ENCODE measurements at places on chromosomes 5 and 9.

DNA sequence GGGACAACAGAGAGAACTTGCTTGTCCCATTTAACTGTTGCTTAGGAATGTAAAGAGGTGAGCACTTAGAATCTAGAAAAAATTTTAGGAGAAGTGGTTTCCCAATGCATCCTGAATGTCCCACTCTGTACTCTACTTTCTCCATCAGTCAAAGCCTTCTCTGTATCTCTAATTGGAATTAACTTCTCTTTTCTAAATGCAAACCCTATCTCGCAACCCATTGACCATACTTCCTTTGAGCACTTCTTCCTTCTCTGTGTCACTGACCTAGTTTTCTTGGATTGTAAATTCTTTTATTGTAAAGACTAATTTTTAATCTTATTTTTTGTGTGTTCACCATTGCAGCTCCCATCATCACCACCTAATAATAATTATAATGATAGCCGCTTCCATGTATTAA is 33.3 kb downstream of the ADRB2 start:
- no peak for DNase-seq

DNA sequence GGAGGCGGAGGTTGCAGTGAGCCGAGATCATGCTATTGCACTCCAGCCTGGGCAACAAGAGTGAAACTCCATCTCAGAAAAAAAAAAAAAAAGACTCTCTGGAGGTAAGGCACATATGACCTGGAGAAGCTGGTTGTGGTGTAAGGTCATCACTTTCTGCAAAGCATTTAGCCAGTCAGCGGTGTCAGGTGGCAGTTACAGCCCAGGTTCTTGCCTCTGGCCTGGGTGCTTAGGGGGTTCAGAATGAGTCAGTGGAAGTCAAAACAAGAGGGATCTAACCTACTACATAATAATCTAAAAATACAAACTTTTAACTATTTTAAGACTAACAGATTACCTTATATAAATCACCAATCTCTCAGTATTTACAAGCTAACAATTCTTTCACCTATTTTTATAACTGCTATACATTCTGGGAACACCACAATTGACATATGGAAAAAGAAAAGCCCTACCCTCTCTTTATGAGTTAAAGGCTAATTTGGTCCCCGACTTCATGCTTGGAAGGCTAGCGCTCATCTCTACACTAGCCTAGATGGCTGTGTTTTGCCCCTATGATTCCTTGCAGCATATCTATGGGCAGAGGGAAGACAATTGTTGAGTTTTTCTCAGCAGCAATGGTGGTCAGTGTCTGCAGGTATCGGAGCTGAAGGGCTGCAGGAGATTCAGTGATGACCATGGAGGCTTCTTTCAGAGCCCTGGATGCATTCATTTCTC is 29.2 kb downstream of the STOM start:
- no peak for DNase-seq

DNA sequence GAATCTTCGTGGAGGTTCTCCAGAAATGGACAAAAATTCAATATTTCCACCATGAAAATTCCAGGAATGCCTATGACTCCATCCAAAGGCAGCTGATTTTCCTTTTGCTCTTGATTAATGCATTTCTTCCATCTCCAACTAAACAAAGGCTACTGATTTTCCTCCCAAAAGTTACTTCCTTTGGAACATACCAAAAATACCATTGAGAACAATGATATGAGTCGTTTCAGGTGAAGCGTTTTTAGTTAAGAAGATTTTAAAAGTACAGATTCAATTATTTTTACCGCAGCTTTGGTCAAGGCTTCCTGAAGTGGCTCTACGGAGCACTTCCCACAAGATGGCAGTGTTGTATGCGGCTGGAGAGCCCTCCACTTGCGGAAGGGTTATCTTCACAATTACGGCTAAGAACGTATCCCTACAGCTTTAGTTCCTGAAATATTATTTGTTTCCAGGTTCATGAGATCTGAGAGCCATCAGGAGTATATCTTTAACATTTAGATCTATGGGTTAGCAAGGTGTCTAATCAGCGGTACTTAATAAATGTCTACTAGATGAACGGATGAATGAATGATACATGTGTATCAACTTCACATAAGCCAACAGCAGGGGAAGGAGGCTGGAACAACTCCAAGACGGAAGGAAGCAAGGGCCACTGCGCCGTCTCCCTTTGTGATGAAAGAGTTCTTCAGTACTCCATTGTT is 35.9 kb upstream of the ARSB start:
- DNase-seq = no peak

DNA sequence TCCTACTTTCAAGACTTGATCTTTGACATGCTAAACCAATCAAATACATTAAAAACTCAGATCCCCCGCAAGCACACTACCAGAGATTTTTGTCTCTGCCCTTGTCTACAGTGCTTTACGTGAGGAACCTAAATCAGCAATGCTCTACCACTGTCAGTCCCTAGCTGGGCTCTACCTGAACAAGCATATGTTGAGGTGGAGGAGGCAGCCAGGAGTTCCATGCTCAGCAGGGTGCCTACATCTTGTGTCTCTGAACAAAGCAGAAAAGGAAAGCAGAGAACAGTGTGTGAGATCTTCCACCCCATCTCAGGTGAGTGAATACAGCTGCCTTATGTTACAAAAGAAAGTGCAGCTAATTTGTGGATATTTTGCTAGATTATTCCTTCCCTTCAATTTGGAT is 255.0 kb downstream of the NDUFS4 start:
- no peak for DNase-seq

DNA sequence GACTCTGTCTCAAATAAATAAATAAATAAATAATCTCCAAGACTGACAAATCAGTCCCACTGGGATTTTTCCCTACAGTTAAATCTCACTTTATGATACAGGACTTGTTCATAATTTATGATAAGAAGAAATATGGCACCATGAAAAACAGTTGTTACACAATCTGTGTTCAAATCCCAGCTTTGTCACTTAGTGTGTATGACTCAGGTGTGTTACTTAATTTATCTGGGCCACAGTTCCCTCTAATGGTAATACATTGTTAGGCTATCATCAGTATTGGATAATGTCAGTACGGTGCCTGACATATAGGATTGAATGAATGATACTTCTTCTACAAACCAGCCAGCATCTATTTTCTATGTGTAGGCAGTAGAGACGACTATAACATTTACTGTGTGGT is 23.1 kb downstream of the SLC36A3 start:
- DNase-seq = no peak

DNA sequence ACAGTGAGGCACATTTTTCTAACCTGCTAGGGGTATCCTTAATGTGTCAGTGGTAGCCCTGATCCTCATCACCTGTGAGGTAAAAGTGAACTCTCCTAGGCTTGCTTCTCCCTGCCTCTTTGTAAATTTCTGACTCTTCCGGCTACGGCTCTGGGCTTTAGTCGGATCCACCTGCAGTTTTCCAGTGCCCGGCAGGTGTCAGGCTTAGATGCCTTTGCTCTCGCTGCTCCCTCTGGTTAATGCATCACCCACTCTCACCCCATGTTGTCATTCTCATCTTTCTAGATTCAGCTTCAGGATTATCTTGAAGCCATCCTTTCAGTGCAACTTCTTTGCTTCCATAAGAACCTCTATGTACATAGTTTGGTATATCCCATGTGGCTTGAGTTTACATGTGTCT is 3.6 kb downstream of the CEP78 start:
- no peak for DNase-seq

DNA sequence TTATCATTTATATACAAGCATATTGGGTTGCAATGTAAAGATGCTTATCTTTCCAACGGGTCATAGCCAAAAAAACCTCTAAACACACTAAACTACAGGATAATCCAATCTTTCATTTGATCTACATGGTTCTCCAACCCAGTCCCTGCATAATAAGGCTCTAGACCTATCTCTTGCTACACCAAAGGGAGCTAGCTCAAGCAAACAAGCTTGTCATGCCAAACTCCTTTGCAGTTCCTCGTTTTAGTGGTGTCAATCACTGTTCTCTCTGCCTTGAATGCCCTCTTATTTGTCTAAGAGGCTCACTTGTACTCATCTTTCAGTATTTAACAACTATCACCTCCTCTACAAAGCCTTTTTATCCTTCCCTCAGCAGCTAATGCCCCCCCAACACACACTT is 5.6 kb downstream of the HOMER1 start:
- no peak for DNase-seq

DNA sequence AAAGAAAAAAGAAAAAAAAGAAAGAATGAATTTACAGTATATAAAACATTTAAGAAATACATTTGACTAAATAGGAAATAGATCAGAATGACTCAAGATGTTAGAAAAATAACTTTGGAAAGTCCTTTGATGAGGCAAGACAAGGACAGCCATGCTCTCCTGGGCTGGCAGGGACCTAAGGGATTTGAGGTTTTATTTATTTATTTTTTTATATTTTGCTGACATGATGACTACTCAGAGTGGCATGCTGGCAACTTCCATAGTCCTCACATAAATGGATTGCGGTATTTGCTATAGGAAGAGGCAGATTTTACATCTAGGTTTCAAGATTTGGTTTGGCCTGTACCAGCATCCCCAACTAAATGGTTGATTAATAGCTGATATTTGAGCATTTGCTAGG is 17.7 kb downstream of the SLC28A3 start:
- no peak for DNase-seq

GRCh38 chr5:141149812-141150211 is at the start of gene PCDHB6:
Gene PCDHB6, plus strand, starts transcription at chr5:141150057. Its CDS starts 201 bp downstream, at chr5:141150258.
- DNase-seq = no peak

GRCh38 chr9:128773049-128773448 is 1.3 kb upstream of the ZER1 start:
- no peak for DNase-seq

DNA sequence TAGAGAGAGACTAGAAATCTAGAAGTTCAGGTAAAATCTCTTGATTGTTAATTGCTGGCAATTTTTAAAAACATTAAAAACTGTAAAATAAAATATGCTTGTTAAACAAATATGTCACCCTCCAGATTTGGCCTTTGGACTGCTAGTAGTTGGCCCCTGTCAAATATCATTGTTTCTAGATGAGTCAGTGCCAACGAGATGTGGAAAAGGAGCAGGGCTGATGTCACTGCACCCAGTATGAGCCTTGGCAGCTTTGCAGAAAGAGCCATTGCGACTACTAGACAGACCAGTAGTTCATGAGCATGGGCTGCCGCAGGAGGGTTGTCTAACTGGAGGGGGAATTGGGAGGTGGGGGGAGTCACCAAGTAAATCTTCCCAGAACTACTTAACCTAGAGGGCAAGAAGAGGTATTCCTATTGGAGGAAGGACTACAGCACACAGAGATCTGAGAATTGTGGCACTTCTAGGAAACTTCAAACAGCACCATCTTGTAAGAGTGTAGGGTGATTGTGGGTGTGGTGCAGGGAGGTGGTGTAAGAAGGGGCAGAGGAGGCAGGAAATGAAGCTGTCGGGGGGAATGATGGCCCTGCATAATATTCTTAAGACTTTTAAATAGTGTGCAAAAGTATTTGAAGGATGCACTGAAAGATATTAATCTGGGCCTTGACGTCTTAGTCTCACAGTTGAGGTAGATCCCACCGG is 7.1 kb upstream of the DOCK2 start:
- DNase-seq = no peak

DNA sequence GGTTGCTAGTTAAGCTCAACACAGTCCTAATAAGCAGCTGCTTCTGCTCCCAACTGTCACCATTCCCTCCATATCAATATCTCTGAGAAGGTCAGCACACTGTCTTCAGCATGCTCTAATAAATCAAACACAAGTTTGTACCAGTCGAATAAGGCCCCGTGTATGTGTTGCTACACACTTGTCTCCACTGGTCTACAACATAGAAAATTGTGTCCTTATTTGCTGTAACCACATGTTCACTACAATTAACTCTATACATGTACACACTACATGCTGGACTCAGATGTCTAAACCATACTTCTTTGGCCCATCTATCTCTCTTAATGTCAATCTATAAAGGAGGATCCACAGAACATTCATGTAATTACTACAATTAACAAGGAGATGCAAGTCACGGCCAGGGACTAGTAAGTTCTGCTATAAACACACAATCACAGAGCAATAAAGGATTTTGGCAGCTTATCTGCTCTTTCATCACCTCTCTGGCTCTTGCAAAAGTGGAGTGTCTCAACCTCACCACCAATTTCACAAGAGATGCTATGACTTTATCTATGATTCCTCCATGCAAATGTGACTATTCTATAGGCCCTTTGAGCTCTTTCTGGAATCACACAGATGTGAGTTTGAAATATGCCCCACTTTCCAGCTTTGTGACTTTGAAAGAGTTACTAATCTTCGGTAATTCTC is 143.9 kb downstream of the SEMA5A start:
- no peak for DNase-seq

DNA sequence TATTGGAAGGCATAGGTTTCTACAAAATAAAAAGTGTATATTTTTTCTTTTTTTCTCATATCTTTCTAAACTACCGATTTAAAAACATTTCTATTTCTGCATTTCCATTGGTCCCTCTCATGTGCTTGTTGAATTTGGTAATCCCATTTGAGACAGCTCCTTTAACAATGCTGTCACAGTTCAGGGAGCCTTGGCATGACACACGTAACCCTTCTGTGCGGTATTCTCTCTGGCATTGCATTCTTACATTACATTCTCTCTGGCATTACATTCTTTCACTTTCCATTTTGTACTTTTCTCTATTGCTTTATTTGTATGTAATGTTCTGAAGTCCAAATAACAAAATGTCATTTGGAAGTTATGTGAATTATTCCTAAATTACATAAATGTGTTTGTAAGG is 150.7 kb upstream of the RASGRF2 start:
- DNase-seq = no peak

DNA sequence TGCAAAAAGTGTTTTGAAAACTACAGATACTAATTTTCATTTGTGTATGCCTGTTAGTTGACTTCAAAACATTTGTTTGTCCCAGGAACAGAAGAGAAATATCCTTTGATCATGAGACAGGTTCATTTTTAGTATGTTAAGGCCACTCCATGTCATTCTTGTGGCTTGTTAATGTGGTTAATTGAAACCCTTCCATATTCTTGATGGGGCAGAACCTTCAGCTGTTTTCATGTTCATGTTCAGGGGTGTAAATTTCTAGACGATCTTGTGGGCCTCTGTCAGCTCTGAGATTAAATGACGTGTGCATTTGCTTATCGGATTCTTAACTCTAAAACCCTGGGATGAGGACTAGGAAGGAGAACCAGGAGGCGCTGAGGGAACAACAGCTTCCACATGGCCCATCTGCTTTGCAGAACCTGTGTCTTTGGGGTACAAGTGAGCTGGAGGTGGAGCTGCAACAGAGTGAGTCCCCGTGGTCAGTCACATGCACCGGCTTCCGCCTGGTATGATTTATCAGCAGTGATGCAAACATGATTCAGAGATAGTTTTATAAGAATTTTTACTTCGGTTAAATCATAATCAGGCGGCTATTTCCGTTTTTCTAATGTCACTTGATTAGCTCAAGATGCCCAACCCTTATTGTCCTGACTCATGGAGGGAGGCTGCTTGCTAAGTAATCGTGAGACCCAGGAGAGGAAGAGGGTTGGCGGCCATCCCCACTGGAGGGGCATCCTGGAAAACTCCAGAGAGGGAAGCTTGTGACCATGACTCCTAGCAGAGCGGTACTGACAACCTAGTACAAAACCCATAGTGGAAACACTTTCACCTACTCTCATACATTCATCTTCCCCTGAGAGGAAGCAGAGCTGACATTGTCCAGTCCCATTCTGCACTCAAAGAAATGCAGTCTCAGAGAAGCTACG is 138.4 kb downstream of the C9orf152 start:
- no peak for DNase-seq

GRCh38 chr5:173298213-173298926 is 29.8 kb downstream of the STC2 start:
- no peak for DNase-seq
